ENCODE measurements at places on chromosomes 5 and 9. TPM values are rescaled to one million over a fixed set of nuclear protein-coding genes. Genes with fewer than 3 reads are reported as not detected.
A peak's percentile ranks its signal among the peaks of the same experiment; 100 is the strongest.

- H3K4me1 ChIP-seq, result no peaks in the 10 kb centered on the region
- peak overlapping the region; percentile 39 for H3K27ac ChIP-seq
- H3K4me3 ChIP-seq, result no peak overlapping the region
- DNase-seq, result no peak
These were observed 35.7 kb downstream of the NSD1 start for GRCh38 chr5:177169271-177169670.

GRCh38 chr5:5544094-5544663 lies 121.7 kb downstream of the ICE1 start:
- no peak for DNase-seq
- H3K27me3 ChIP-seq, result no peaks in the 10 kb centered on the region
- peaks cover 6% of the 10 kb centered on the region for H3K36me3 ChIP-seq
- no peak overlapping the region for H3K27ac ChIP-seq
- H3K4me1 ChIP-seq, result no peaks in the 10 kb centered on the region
- no peak overlapping the region for H3K4me3 ChIP-seq

DNA sequence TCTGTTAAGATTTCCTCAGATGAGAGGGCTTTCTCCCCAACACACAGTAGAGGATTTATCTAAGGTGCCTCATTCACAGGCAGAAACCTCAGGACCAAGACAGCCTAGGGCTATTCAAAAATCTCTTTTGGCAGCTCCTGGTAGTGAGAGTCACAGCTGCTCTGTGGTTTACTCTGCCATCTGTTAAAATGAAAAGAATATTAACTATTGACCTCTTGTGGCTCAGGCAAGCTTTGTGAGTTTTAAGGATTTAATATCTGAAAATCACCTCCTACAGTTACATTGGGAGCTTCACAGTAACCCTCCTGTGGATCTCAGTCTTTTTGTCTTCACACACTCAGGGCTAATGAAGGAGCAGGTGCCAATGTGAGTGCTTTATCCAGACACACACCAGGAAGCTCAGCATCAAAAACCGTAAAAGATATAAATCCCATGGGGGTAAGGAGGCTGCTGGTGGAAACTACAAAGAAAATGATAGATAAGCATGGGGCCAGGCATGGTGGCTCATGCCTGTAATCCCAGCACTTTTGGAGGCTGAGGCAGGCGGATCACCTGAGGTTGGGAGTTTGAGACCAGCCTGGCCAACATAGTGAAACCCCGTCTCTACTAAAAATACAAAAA lies 29.7 kb downstream of the PPP1R2B start:
- no peaks in the 10 kb centered on the region for H3K27me3 ChIP-seq
- H3K36me3 ChIP-seq, result no peaks in the 10 kb centered on the region
- no peak for DNase-seq
- no peak overlapping the region for H3K27ac ChIP-seq

NEURL1B gene
- 7.6 TPM for total RNA-seq

Measured in MCF 10A (cell line).